ENCODE measurements at places on chromosomes 2 and 18. TPM values are rescaled to one million over a fixed set of nuclear protein-coding genes. Genes with fewer than 3 reads are reported as not detected.

- peaks cover 16% of the 10 kb centered on the region for H3K4me1 ChIP-seq
- no peak for DNase-seq
- no peak overlapping the region for H3K27ac ChIP-seq
- H3K36me3 ChIP-seq: no peaks in the 10 kb centered on the region
Measured at GRCh38 chr2:64899081-64899865, 89.9 kb upstream of the SLC1A4 start.

DNA sequence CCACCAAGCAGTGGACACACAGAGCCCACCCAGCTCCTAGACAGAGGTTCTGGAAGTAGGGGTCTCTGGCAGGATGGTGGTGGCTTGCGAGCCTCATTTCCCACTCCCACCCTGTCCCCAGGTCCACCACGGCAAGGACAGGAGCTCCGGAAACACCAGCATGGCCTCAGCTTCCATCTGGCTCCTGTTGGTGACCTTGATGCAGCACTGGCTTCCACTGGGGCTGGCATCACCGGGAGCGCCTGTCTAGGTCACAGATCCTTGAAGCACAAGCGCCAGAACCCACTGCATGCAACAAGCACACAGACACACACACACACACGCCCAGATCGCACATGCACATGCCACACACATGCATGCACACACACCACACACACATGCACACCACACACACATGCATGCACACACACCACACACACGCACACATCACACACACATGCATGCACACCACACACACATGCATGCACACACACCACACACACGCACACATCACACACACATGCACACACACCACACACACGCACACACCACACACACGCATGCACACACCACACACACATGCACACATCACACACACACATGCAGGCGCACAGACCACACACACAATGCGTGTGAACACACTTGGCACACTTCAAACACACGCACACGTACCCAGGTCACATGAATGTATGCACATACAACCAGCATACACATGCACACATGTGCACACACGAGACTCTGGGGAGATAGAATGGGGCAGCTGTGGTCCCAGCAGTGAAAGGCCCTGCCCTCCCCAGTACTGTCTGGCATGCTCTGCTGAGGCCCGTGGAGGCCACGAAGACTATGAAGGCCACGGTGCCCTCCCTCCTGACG lies 63.7 kb downstream of the TWIST2 start:
- peak overlapping the region; percentile 54 for H3K27ac ChIP-seq
- no peaks in the 10 kb centered on the region for H3K27me3 ChIP-seq
- H3K4me3 ChIP-seq: no peak overlapping the region

GRCh38 chr18:23752363-23752762 lies 63.1 kb downstream of the LAMA3 start:
- H3K4me1 ChIP-seq: peaks cover 4% of the 10 kb centered on the region
- peaks cover 3% of the 10 kb centered on the region for H3K36me3 ChIP-seq
- H3K4me3 ChIP-seq: no peak overlapping the region

- H3K4me3 ChIP-seq: no peak overlapping the region
- peaks cover 4% of the 10 kb centered on the region for H3K27me3 ChIP-seq
- peak; percentile 5 for DNase-seq
- no peak overlapping the region for H3K27ac ChIP-seq
Measured at GRCh38 chr18:48831113-48831759, 119.5 kb downstream of the SMAD7 start.

DNA sequence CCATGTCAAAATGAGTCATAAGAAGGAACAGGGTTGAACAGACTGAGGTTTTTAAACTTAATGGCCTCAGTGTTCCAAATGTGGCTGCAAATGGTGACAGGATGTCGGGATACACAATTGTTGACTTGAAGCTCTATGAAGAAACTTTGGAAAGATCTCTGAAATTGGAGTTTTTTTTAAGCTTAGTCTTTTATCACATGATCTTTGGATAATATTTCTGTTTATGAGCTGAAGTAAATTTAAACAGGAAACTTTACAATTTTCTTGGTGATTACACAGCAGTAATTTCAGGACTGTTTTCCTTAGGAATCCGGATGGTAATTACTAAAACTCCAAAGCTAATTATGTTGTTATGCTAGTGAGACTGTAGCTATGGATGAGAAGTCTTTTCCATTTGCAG lies 199.1 kb upstream of the NRXN1 start:
- H3K4me3 ChIP-seq: no peak overlapping the region
- DNase-seq: no peak
- H3K27ac ChIP-seq: no peak overlapping the region
- H3K4me1 ChIP-seq: no peaks in the 10 kb centered on the region
- H3K36me3 ChIP-seq: peaks cover 24% of the 10 kb centered on the region
- H3K27me3 ChIP-seq: no peaks in the 10 kb centered on the region

DNA sequence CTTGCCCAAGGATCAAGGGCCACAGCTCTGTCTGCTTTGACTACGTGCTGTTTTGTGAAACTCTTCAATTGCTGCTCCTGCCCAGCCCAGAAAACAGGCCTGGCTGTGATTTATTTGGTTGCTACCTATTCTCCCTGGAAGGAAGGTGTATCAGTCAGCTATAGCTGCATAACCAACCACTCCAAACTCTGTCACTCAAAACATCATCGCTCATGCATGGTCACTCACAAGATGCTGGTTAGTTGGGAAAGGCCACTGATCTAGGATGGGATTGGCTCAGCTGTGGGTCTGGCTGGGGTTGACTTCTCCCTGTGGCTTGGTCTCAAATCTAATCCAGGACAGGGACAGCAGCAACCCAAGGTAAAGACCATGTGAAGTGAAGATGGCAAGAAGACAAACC lies 14.6 kb downstream of the TEX51 start:
- DNase-seq: no peak
- no peak overlapping the region for H3K4me3 ChIP-seq
- no peak overlapping the region for H3K27ac ChIP-seq
- peaks cover 3% of the 10 kb centered on the region for H3K4me1 ChIP-seq
- H3K27me3 ChIP-seq: peaks cover 15% of the 10 kb centered on the region

GRCh38 chr2:85915606-85916303 lies 27.0 kb upstream of the ST3GAL5 start:
- no peak for DNase-seq
- H3K4me3 ChIP-seq: no peak overlapping the region
- H3K4me1 ChIP-seq: no peaks in the 10 kb centered on the region
- no peaks in the 10 kb centered on the region for H3K27me3 ChIP-seq
- H3K27ac ChIP-seq: no peak overlapping the region

DNA sequence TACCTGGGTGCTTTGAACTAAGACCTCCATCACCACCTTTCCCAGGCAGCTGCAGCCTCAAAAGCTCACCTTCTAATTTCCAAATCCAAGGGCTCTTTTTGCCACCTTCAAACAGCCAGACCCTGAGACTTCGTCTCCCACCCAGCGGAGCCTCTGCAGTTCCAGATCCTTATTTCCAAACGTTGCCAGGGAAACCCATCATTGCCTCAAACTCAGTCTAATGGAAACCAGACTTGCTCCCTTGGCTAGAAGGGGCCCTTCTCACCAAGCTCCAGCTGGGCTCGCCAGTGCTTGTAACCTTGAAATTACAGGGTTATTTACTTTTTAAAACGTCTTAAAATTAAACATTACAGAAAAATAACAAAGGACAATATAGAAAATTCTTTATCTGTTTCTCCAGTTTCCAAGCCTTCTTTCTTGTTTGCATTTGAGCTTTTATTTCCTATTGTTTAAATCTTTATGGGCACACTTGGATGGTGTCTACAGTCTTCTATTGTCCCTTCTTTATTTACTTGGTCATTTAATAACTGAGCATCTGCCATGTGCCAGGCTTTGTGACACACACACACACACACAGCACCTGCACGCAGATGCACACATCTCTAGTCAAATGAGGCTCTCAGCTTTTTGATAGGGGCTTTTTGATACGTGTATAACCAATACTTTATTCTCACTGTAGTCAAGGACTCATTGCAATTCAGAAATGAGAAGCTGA lies 36.1 kb downstream of the TRPM8 start:
- H3K27me3 ChIP-seq: no peaks in the 10 kb centered on the region
- DNase-seq: no peak
- no peak overlapping the region for H3K4me3 ChIP-seq

- H3K36me3 ChIP-seq: no peaks in the 10 kb centered on the region
- no peaks in the 10 kb centered on the region for H3K4me1 ChIP-seq
- H3K4me3 ChIP-seq: no peak overlapping the region
- H3K27ac ChIP-seq: no peak overlapping the region
Measured at GRCh38 chr2:81445176-81445575, 1140.6 kb upstream of the LRRTM1 start.

DNA sequence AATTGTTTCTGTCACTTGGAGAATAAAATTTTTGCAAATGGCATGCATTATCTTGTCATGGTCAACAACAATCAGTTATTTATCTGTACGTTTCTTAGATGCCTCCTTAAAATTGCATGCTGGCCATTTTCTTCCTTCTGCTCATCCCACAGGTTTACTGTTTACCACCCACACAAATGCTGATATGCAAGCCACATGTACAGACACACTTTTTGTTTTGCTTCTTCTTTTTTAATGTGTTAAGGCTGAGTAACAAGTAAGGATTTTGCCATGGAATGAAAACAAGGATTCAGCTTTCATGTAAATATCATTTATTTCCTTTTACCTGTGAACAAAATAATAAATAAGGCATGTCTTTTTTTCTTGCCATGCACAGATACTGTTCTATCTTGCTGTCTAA lies 1077.1 kb upstream of the ZEB2 start:
- peaks cover 35% of the 10 kb centered on the region for H3K4me1 ChIP-seq
- no peak overlapping the region for H3K4me3 ChIP-seq
- no peaks in the 10 kb centered on the region for H3K36me3 ChIP-seq
- H3K27ac ChIP-seq: no peak overlapping the region

- H3K4me1 ChIP-seq: peaks cover 16% of the 10 kb centered on the region
- no peaks in the 10 kb centered on the region for H3K27me3 ChIP-seq
- H3K27ac ChIP-seq: no peak overlapping the region
- H3K4me3 ChIP-seq: no peak overlapping the region
Measured at GRCh38 chr2:166361351-166362153, 14.2 kb downstream of the SCN9A start.

GREB1 gene
- total RNA-seq: 31.9 TPM

UGT1A4 gene
- total RNA-seq: not detected

HMSD gene
- total RNA-seq: 3.0 TPM

ALLC gene
- total RNA-seq: not detected

COL6A3 gene
- total RNA-seq: 3.9 TPM

PSMA8 gene
- total RNA-seq: not detected

KCNE4 gene
- not detected for total RNA-seq
